ENCODE measurements at places on chromosomes 7 and 10. TPM values are rescaled to one million over a fixed set of nuclear protein-coding genes. Genes with fewer than 3 reads are reported as not detected.

- DNase-seq: peak; percentile 47
Measured at GRCh38 chr10:70478191-70479164, at the start of gene PALD1. Gene PALD1, plus strand, starts transcription at chr10:70478767. Its CDS starts 47,185 bp downstream, at chr10:70525952.

GRCh38 chr10:73183667-73184281, 15.9 kb downstream of the FAM149B1 start:
- DNase-seq: no peak

GRCh38 chr10:121059351-121059750, 208.2 kb downstream of the WDR11 start:
- no peak for DNase-seq

DNA sequence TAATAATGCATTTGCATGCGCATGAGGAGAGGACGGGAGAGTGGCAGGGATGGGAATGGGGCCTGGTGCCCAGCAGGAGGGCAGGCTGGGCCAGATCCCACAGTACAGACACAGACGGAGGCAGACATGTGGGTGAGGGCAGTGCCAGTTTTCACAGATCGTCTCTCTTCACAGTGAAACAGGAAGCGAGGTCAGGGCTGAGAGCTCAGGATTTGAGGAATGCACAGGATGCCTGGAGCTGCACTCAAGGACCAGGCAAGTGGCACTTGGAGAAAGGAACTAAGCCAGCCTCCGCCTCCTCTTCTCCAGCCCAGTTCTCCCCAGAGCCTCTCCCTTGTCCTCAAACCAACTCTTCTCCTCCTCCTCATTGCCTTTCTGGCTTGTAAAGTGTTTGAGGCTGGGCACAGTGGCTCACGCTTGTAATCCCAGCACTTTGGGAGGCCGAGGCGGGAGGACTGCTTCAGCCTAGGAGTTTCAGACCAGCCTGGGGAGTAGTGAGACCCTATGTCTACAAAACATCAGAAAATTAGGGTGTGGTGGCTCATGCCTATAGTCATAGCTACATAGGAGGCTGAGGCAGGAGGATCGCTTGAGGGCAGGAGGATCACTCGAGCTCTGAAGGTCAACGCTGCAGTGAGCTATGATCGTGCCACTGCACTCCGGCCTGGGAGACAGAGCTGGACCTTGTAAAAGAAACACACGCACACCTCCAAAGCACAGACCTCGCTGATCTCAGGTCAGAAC, 115.2 kb downstream of the HIP1 start:
- no peak for DNase-seq

GRCh38 chr10:128150561-128150960, 24.3 kb upstream of the MKI67 start:
- no peak for DNase-seq

DNA sequence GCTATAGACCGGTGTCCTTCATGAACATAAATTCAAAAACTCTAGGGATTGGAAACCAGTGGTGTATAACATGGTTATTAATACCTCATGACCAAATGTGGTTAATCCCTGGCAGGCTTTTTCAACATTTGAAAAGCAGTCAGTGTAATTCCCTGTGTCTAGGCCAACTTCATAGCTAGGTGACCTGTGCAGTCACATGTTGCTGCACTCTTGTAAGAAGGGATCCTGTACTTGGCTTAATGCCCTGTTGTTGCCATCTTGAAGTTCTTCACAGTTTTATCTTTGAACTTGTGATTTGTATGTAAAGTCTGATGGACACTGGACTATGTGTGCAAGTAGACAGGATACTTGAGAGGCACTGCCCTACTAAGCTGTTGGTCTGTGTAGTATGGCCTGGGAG, 39.7 kb downstream of the ZNF33A start:
- no peak for DNase-seq

DNA sequence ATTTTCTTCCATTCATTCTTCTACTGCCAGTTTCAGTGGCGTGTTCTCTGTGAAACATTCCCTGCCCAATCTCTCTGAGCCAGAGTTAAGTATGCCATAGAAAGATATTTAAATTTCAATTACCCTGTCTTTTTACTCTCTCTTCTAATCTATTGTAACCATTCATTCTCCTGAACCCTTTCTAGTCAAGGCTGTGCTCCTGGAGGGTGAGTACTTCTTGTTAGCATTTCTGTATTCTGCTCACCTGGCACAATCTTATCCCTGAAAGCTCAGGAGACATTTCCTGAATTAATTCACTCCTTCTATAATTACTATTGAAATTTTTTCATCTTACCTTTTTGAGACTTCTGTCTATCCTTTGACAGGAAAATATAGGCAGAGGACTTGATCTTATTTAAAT, 271.7 kb downstream of the HGF start:
- DNase-seq: no peak

DNA sequence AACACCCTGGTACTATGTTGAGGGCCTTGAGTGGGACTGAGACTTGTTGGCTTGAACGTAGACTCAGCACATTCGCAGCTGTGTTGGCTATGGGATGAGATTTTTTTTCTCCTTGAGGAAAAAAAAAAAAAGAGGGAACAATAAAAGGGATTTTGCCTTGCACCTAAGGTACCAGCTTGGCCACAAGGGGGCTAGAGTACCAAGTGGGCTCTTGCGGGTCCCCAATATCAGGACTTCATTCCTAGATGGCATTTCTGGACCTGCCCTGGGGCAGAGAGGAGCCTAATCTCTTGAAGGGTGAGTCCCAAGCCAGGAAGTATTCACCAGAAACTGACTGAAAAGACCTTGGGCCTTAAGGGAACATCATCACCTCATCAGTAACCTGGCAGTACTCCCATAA, 1083.6 kb upstream of the PHF14 start:
- DNase-seq: no peak

GRCh38 chr7:117323305-117323850, 520 bp upstream of the WNT2 start:
- DNase-seq: no peak

DNA sequence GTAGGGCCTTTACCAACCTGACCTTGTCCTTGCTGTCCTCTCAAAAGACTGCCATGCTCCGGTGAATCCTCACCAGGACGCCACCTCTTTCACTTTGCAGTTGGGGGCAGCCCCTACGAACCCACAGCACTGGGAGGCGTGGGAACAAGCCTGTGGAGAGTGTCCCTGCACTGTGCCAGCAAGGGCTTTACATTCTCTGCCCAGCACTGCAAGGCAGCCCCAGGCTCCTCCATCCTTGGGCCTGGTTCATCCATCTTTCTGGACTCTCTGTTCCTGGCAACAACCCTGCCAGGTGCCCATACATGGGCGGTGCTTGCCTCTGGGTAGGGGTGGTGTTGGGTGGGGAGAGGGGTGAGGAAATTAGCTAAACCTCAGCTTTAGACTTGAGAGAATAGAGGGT, 1.4 kb downstream of the CHAT start:
- no peak for DNase-seq

DNA sequence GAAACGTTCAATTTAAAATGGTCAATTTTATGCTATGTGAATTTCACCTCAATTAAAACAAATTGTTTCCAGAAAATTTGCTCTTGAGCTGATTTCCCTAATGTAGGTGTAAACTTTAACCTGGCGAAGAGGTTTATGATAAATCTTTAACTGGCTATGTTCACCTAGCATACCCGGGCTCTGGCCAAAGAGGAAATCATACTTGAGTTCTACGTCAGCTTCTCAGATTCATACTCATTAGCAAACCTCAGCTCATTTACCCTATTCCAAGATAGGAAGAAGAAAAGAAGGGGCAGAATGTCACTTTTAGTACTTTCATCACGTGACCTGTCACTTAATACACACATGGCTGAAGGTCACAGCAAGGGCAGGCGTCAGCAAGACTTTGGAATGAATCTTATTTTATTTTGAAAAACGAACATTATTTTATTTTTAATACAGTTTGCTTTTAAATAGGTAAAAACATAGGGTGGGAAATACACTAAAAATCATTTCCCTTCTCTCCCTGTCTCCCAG, 97.0 kb downstream of the ABLIM1 start:
- no peak for DNase-seq

GRCh38 chr7:74262639-74263398, 8.6 kb upstream of the RFC2 start:
- no peak for DNase-seq

GRCh38 chr7:135147341-135147898, 452 bp upstream of the TMEM140 start:
- no peak for DNase-seq

- no peak for DNase-seq
Measured at GRCh38 chr10:59098831-59099452, 77.5 kb upstream of the PHYHIPL start.

DNA sequence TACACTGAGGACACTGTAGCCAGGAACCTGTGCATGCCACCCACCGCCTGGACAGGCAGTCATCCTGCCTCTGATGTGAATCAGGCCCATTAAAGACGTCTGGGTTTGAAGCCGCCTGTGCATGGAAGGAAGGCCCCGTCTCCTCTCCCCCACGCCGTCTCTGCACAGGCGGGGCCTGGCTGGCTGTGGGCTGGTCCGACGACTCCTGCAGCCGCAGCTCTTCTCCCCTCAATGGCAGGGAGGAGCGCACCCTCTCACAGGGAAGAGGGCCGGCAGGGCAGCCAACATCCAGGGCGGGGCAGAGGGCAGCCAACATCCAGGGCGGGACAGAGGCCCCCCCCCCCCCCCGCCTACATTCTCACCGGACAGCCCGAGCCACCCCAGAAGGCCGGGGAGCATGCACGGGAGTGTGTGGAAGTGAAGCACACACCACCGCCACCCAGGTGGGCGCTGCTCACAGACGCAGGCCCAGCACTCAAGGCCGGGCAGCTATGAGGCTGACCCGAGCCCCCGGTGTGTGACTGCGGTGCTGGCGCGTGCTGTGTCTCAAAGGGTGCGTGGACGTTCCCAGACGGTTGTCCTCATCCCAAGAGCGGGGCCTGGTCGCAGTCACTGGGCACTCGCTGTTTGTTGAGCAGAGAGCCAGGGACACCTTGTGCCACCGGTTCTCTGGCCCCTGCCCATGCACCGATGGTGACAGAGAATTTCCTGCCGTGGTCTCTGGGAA, 19.1 kb downstream of the DPYSL4 start:
- no peak for DNase-seq

- DNase-seq: no peak
Measured at GRCh38 chr10:33113466-33113865, 155.4 kb upstream of the ITGB1 start.

DNA sequence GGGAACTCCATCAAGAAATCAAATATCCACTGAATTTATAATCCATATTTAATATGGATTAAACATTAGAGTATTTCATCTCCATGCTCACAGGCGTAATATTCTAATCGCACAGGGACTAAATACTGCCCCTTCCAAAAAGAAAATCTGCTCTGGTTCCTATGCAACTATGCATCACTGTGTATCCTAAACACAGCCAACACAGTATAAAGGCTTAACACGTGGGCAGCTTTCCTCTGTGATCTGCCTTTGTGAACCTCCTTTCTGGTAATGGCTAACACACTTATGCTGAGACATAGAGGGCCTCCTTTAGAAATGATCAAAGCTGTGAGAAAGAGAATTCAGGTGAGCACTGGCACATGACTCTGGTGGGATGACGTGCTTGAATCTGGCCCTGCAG, 110.2 kb downstream of the RAB11FIP2 start:
- peak; percentile 71 for DNase-seq

DNA sequence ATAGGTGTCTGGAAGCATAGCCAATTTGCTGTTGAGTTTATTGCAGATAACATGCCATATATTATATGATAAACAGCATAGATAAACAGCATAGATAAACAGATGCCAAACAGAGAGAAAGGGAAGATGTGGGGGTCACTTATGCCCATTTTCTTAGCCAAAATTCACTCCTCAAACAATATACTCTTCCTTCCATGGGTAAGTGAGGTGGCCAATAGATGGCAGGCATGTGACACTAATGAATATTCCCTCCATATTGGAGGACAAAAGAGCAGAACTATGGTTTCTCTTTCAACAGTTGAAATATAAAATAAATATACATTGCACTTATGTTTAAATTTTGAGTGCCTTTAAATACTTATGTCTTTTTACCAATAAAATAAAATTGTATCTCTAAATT, 1212.8 kb downstream of the REEP3 start:
- DNase-seq: no peak

The CALHM2 gene
- 14.4 TPM for polyA plus RNA-seq

The TRIM73 gene
- 4.6 TPM for polyA plus RNA-seq

The SHH gene
- 0.06 TPM for polyA plus RNA-seq

The TMEM236 gene
- 0.46 TPM for polyA plus RNA-seq

The GIMAP8 gene
- polyA plus RNA-seq: 6.1 TPM

The AZGP1 gene
- 13.2 TPM for polyA plus RNA-seq

The HHEX gene
- 7.3 TPM for polyA plus RNA-seq
